Stimulated activated CD4-positive, alpha-beta T cell treated with anti-CD3 and anti-CD28 coated beads, Interleukin-2, amount 100 ng/mL, for 24 hours (primary cell): ENCODE measurements at places on chromosomes 13 and 19.

DNA sequence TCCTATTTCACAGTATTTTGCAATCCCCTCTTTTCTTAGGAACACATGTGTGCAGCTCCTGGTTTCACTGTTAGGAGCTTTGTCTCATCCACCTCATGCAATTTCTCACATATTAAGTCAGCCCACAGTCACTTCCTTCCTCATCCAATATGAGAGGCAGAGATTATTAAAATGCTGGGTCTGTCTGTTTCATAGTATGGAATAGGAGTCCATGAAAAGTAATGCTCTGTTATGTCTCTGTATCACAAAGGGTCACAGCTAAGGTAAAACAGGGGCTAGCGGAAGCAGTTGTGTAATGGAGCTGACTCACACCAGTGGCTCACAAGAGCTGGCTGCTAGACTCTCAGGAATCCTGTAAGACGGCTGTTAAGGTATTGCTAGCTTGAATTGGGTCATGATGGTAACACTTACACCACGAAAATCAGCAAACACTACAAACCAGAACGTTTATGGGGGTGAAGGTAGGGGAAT, 216.5 kb downstream of the EFNB2 start:
- no peak for DNase-seq

GRCh38 chr13:71979616-71980015, 112.6 kb upstream of the DACH1 start:
- no peak for DNase-seq

GRCh38 chr13:53560556-53560955, 531.9 kb downstream of the OLFM4 start:
- no peak for DNase-seq

GRCh38 chr19:57280962-57281400, 696 bp downstream of the ZNF460 start:
- peak; percentile 3 for DNase-seq

DNA sequence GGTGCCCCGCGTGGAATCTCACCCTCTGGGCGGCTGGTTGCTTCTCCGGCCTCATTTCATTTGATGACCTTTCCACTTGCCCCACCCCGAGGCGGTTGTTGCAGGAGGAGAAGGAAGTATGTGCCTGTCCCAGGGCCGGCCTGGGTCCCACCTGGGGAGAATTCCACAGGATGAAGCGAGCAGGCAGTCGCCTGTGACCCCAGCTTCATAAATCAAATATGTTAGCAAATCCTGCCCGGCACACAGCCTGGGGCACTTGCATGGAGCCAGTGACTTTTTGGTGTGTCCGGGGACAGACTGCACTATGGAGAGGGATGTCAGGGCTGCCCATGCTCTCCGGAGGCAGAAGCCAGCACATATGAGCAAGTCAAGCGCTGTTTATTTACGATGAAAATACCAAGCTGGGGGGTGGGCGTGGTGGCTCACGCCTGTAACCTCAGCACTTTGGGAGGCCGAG, 19.7 kb upstream of the ZBTB7A start:
- no peak for DNase-seq

DNA sequence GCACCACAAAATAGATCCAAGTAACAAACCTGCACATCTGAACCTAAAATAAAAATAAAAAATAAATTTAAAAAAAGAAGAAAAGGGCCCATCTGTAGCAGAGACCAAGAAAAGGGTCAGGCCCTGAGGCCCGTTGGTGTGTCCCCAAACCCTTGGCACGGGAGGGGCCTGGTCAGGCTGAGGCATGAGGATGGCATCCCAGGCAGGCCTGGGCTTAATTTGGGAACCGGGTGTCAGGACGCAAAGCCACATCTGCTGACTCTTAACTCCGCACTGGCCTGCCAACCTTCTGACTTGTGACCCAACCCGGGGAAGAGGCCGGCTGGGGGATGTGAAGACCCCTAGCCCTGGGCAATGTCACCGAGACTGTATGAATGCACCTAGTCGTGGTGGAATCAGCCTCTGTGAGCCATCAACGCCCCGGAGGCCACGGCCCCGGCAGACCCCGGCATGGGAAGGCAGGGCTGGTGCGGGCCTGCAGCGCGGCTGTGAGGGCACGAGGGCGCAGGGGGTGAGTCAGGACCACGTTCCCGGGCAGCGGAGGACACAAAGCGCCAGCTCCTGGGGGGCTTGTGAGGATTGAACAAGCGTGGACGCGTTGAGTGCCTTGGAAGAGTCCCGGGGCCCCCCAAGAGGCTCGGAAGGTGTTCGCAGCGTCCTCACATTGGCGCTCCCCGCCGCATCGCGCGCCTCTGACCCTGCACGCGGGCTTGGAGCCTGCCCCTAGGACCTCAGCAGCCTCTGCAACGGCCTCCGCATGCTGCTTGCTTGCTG, 38.2 kb downstream of the ATP12A start:
- DNase-seq = no peak

DNA sequence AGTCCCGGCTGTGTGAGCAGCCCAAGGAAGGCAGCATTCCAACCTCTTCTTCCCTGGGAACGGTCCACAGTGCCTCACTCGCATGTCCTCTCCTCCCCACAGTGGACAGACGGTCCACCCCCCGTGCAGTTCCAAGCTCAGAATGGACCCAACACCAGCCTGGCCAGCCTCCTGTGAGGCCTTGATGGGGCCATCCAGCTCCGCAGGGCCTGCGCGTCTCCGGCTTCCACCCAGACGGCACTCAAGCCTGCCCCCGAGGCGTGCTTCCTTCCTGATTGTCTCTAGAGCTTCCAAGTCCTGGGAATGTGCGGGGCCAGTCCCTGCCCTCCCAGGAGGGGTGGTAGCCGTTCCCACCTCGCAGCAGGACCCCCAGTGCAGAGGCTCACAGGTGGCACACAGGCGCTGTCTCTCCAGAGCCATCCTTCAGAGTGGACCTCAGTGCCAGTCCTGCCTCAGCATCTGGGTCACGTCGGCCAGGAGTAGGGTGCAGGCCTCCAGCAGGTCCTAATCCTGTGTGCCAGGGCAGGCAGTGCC, 35.0 kb downstream of the MAU2 start:
- no peak for DNase-seq

DNA sequence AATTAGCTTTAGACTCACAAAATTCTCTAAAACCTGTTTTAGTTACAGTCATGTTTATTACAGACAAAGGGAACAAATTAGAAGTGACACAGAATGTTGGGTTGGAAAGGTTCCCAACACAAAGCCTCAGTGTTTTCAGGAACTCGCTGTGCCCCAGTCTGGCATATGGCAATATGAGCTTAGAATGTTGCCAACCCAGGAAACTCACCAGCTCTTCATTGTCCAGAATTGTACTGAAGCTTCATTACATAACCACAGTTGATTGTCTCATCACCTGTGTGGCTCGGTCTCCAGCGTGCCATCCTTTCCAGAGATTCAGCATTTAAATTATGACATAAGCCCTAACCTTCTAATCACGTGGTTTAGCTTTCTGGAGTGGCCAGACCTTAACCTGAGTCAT, 19.1 kb downstream of the ZNF264 start:
- DNase-seq = no peak

- no peak for DNase-seq
These were observed 40.0 kb downstream of the C13orf46 start for GRCh38 chr13:113933901-113934300.

GRCh38 chr19:53809518-53810186, 14.5 kb downstream of the NLRP12 start:
- no peak for DNase-seq

GRCh38 chr13:91167706-91168385, 179.6 kb upstream of the MIR17HG start:
- no peak for DNase-seq

DNA sequence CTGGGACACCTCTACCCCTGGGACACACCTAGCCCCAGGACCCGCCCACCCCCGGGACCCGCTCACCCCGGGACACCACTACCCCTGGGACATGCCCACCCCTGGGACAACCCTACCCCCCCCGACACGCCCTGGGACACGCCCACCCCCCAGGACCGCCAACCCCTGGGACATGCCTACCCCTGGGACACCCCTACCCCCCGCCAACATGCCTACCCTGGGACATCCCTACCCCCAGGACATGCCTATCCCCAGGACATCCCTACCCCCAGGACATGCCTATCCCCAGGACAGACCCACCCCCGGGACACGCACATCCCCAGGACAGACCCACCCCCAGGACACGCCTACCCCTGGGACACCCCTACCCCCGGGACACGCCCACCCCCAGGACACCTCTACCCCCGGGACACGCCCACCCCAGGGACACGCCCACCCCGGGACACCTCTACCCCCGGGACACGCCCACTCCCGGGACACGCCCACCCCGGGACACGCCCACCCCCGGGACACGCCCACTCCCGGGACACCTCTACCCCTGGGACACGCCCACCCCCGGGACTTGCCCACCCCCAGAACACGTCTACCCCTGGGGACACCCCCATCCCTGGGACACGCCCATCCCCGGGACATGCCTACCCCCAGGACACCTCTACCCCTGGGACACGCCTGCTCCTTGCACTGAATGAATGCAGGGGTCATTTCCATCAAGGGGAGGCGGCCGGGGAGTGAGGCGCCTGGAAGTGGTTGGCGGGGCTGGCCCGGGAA, 32.3 kb downstream of the ADPRHL1 start:
- no peak for DNase-seq

- DNase-seq = no peak
These were observed 12.4 kb upstream of the SIGLEC12 start for GRCh38 chr19:51513968-51514367.

GRCh38 chr13:21742096-21742495, 71.2 kb downstream of the FGF9 start:
- no peak for DNase-seq

GRCh38 chr13:67568205-67568604, 338.1 kb upstream of the PCDH9 start:
- no peak for DNase-seq

GRCh38 chr13:76472916-76473315, 413.3 kb downstream of the KCTD12 start:
- DNase-seq = no peak

GRCh38 chr13:41681587-41681986, 224.2 kb downstream of the RGCC start:
- no peak for DNase-seq

- DNase-seq = no peak
These were observed 21.7 kb upstream of the LDLR start for GRCh38 chr19:11067356-11068113.

DNA sequence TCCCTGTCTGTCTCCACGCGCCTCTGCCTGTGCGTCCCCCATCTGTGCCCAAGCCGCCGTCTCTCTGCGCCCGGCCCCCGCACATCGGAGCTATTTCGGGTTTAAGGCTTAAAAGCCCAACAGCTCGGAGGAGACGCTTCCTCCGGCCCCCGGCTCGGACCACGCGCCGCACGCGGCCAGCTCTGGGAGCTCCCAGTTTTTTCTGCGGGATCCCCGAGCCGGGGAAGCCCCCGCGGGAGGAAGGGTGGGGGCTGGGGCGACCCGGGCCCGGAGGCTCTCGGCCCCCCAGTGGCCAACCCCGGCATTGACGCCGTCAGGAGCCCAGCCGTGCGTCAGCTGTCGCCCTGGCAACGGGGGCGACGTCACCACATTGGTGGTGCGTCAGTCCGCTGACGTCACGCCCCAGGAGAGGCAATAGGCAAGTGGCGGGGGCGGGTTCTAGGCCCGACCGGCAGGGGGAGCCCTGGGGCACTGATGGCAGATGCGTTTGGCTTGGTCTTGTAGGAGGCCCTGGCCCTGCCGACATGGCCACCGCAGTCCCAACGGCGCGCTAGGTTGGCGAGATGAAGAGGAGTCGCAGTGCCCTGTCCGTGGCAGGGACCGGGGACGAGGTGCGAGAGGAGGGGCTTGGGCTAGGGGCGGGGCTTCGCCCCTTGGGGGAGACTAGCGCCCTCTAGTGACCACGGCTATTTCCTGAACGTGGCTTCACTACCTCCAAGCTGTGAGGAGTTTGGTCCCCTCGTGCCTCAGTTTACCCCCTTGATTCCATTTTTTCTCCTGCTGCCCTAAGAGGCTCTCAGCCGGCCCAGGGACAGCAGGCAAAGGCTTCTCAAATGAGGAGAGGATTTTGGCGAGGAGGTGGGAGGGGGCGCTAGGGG, 3.7 kb upstream of the PDE4A start:
- DNase-seq = peak; percentile 93

DNA sequence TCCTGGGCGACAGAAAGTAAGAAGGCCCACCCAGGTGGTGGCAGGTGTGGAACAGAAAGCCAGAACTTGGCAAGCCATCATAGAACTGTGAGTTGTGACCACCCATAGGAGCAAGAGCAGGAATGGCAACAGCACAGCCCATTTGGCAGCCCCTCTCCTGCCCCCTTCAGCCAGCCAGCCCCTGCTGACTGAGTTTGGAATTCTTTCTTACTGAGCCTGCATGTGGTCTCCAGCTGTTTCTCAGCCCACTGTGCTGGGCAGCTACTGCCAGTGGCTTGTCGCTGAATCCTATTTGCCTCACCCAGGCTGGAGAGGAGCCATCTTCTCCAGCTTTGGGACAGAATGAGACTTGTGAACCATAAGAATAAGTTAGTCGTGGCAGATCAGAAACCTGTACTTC, 28.3 kb downstream of the CNMD start:
- no peak for DNase-seq

- no peak for DNase-seq
These were observed 1636.1 kb downstream of the SLITRK5 start for GRCh38 chr13:89307278-89307677.

- DNase-seq = no peak
These were observed 4.6 kb upstream of the EPS8L1 start for GRCh38 chr19:55071129-55071502.

- no peak for DNase-seq
These were observed 59.7 kb upstream of the TRPC4 start for GRCh38 chr13:37929308-37929707.

GRCh38 chr19:30054210-30054609, 112.2 kb downstream of the URI1 start:
- no peak for DNase-seq

- DNase-seq = no peak
These were observed 81.4 kb upstream of the GPC6 start for GRCh38 chr13:93145199-93145598.

GRCh38 chr19:35208121-35208520, 20.4 kb downstream of the FAM187B start:
- DNase-seq = peak; percentile 18

DNA sequence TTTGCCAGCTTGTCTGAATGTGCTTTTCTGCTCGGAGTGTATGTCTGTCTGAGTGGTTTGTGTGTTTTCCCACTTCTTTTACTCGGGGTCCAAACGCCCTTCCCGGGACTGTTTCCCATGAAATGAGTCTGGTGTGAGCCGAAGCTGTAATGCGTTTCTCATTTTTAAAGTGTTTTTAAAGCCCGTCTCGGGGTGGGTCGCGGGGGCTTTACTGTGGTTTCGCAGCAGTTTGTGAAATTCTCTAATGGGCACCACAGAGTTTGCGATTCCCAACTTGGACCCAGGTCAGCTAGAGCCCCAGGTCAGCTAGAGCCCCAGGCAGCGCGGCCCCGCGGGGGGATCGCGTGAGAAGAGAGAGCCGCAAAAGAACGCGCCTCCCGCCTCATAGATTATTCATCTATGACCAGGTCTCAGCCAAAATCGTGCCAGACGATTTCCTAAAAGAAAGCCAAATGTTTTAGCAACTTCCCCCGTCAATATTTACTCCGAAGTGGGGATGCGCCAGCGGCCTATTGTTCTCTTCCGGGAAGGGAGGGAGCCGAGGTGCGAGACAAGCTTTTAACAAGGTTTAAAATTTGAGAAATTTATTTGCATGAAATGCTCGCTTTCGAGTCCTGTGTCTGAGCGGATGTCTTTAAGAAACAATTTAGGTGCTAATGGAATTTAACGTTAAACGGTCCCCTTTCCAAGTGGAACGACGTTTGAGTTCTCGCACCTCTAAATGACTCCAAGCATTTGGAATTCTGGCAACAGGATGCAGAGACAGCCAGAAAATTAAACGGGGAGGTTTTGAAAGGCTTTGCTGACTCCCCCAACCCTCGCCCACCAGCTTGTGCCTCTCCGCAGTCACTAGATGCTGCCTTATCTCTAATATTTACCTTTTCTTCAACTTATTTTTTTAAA, 2.2 kb downstream of the ZIC2 start:
- DNase-seq = no peak
